Calu3 (cell line): ENCODE measurements at places on chromosomes 3 and 15.

- DNase-seq = no peak
Measured at GRCh38 chr15:58517682-58518525, 86.1 kb downstream of the LIPC start.

DNA sequence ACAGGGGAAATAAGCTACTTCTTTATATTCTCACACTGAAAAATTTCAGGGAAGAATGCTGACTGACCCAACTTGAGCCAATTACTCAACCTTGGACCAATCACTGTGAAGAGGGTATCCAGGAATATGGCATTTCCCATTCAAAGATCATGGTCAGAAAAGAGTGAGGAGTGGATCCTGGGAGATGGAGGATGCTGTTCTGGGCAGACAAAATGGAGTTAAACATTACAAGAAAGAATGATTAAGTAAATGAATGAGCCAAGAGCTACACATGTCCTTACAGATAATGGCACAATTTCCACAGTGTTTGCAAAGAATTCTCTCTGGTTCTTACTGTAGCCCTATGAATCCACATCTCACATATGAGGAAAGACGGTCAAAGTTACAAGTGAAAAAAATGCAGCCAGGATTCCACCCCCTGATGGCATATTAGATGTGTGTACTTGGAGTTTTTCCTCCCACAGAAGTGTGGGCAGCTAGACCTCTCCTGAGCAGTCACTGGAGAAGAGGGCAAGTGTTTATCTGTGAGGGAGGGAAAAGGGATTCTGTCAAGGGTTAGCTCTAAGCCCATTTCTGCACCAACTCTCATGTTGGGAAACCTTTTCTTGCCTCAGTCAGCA is 33.8 kb downstream of the AMOTL2 start:
- no peak for DNase-seq

GRCh38 chr15:83102346-83102745 is 5.1 kb upstream of the TM6SF1 start:
- no peak for DNase-seq

GRCh38 chr3:193271101-193271840 is 30.2 kb downstream of the PLAAT1 start:
- DNase-seq = no peak

- no peak for DNase-seq
Measured at GRCh38 chr15:37246856-37247255, 146.5 kb upstream of the MEIS2 start.

- DNase-seq = no peak
Measured at GRCh38 chr3:179860275-179861107, 176.2 kb downstream of the PEX5L start.

DNA sequence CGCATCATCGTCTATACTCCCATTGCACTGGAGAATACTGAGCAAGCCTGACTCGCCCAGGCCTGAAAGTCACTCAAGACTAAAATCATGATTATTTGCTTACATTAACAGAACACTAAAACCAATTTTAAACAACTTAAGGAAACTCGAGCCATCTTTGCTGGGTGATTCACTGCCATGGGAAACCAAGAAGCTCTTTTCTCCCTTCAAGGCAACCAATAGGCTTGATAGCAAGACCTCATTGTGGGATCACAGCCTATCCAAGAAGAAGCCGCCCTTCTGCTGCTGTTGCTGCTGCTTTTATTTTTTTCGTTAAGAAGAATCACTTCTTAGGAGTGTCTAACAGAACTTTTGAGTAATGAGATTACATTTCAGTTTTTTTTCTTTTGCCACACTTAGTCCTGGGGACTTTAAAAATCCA is 479.4 kb downstream of the FOXP1 start:
- DNase-seq = no peak

- no peak for DNase-seq
Measured at GRCh38 chr3:46065750-46066256, 38.5 kb upstream of the XCR1 start.

- no peak for DNase-seq
Measured at GRCh38 chr3:76107935-76108570, 322.7 kb upstream of the ZNF717 start.

- DNase-seq = no peak
Measured at GRCh38 chr3:60992395-60992794, 258.9 kb downstream of the FHIT start.

- DNase-seq = no peak
Measured at GRCh38 chr15:61994216-61994615, 66.0 kb downstream of the VPS13C start.

DNA sequence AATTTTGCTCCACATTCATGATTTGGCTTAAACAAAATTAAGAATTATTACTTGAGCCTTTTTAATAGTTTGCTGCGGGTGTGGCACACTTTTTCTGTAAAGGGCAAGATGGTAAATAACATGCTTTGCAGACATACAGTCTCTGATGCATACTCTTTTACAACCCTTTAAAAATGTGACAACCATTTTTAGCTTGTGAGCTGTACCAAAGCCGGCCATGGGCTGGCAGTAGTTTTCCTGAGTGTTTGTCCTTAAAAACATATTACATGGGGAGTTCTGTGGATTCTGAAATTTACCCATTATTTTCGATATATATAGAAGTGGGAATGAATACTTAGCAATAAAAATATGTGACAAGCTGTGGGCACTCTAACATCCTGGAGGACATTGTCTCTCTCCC is 163.4 kb downstream of the FNDC3B start:
- no peak for DNase-seq

GRCh38 chr3:58291671-58292338 is 14.2 kb upstream of the RPP14 start:
- no peak for DNase-seq

GRCh38 chr3:184160456-184160855 is 5.3 kb downstream of the DVL3 start:
- DNase-seq = no peak

DNA sequence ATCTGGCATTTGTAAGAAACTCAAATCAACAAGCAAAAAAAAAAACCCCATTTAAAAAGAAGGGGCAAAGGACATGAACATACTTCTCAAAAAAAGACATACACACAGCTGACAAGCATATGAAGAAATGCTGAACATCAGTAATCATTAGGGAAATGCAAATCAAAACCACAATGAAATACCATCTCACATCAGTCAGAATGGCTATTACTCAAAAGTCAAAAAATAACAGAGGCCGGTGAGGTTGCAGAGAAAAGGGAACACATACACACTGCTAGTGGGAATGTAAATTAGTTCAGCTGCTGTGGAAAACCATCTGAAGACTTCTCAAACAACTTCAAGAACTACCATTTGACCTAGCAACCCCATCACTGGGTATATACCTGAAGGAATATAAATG is 199.4 kb upstream of the THBS1 start:
- DNase-seq = no peak

GRCh38 chr15:38680775-38681174 is 116.2 kb upstream of the RASGRP1 start:
- DNase-seq = no peak

- no peak for DNase-seq
Measured at GRCh38 chr3:184405075-184406030, 25.5 kb downstream of the CHRD start.

DNA sequence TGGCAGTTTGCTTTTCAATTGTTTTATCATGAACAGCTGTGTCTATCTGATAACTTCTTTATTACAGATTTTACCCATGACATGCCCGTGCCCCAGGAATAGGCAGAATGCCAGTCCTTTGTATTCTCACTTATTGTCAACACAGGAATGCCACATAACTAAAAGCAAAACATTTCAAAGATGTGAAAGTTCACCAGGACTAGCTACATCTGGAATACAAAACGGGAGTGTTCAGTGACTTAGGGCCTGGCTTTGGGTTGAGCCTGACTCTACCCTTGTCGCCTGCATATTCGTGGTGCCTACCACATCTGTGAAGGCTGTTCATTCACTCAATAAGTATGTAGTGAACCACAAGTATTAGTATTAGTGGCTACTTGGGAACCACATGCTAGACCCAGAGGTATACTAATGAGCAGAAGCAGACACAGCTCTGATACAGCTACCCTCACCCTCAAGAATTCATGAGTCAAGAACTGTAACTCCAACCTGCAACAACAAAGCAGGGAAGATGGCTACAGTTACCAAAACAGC is 2.9 kb downstream of the TNFSF10 start:
- DNase-seq = no peak

GRCh38 chr3:149519912-149520311 is 45.4 kb downstream of the TM4SF4 start:
- no peak for DNase-seq

- DNase-seq = no peak
Measured at GRCh38 chr15:82936966-82937711, 15.4 kb downstream of the HOMER2 start.
